CD4-positive, alpha-beta T cell treated with Interleukin-15 for 4 hours (primary cell): ENCODE measurements at places on chromosomes 2 and 18.
A peak's percentile ranks its signal among the peaks of the same experiment; 100 is the strongest.

GRCh38 chr2:127133793-127134192 lies 26.8 kb upstream of the BIN1 start:
- no peak for DNase-seq

DNA sequence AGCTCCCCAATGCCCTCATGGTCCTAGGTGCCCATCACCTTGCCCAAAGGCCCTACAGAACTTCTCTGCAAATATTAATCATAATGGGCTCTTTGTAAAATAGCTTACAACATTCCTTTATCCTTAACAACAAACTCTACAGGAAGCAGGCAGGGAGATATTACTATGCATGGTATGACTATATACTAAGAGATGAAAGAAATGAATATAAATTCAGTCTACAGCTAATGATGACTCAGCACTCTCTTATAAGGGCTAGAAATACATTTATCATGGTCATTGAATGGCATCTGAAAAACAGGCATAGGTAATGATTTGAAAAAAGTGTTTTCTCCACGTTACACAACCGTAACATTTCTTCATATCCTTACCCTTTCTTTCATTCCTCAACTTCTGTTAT lies 254.8 kb upstream of the DSEL start:
- no peak for DNase-seq

DNA sequence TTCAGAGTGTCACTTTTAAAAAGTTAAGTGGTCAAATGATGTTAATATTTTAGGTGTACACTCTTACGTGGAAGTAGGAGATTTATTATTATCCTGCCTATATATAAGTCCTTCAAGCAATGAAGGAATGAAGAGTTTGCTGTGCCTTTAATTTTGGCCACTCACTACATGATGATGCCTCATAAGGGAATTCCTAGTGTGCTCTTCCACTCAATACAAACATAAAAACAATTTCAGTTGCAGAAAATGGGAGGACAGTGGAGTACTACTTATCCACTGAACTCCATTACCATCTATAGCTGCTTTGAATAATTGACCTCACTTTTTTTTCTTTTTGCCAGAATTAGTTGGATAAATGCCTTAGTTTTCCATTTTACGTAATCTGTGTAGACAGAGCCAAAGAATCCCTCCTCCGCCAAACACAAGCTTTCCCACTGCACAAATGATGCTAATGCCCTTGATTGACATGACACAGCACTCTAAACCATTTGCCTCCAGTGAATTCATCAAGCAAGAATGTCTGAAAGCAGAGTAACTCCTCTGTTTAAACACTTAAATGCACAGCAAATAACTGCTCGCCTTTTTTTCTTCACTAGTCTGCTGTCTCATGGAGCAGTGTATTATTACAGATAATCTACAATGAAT lies 751.1 kb upstream of the FANCL start:
- DNase-seq, result no peak

DNA sequence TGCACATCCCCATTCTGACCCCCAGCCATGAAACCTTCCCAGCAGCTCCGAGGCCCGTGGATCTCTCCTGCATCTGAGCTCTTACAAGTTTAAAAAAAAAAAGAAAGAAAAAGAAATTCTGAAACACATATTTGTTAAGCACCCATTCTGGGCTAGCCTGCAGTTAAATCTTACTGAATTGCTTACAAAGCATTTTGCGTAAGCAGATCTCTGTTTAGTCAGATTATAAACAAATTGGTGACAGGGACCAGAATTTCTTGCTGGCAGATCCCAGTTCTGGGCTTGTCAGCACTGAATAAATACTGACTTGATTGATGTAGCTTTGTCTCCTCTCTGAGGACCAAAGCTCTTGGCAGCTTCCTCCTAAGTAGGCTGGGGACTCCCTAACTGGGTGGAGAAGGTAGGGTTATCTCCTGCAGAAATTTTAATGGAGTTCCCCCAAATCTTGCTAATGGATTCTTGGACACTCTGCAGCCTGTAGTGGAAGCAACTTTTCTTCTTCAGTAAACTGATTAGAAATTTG lies 160.9 kb downstream of the MIB1 start:
- DNase-seq, result no peak

- DNase-seq, result peak; percentile 55
Observed at GRCh38 chr18:11995445-11996189, 14.3 kb downstream of the IMPA2 start.

DNA sequence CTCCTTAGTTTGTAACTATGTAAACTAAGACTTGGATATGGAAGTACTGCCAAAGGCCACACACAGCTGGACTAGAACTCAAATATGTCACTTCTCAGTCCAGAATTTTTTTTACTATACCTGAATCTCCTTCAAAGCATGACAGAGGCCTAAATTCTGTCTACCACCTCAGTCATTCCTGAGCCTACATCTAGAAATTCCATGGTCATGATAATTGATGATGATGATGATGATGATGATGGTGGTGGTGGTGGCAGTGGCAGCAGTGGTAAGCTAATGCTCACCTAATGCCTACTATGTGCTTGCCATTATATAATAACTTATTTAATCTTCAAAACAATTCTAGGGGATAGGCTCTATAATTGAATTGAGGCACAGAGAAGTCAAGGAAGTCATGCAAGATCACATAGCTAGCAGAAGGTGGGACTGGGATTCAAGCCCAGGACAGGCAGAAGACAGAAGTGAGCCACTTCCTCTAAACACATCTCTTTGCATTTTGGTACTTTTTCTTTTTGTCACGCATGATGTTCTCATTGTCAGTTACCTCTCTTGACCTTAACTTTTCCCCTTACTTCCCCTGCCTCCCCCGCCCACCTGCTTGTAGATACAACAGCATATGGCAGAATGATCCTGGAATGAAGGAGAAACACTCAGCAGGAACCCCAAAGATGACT lies 539.3 kb downstream of the TNS1 start:
- no peak for DNase-seq

GRCh38 chr2:208266936-208267335 lies 881 bp downstream of the PIKFYVE start:
- no peak for DNase-seq

- DNase-seq, result no peak
Observed at GRCh38 chr2:48433682-48434081, 96.3 kb upstream of the STON1 start.

DNA sequence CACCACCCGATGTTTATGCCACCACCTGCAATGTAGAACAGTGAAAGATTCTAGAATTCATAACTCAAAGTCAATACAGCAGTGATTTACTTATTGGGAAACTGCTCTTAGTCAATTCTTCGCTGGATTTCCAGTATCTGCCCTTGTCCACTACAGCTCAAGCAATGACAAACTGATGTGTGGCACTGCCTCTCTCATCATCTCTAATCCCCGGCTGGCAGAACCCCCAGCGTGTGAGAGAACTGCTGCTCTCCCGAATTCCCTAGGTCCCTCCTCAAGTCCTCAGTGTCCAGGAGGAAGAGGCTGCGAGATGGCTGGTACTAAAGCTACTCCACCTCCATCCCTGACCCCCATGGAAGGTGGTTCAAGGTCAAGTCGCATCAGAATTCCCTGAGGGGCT lies 1.6 kb downstream of the TXNL4A start:
- DNase-seq, result no peak

GRCh38 chr2:218009765-218010139 lies 7.0 kb upstream of the TNS1 start:
- no peak for DNase-seq

GRCh38 chr2:239543702-239544101 lies 142.9 kb upstream of the HDAC4 start:
- no peak for DNase-seq

- DNase-seq, result no peak
Observed at GRCh38 chr2:171669121-171669520, 18.1 kb upstream of the DYNC1I2 start.

GRCh38 chr2:150204451-150204850 lies 283.0 kb downstream of the RND3 start:
- DNase-seq, result no peak

DNA sequence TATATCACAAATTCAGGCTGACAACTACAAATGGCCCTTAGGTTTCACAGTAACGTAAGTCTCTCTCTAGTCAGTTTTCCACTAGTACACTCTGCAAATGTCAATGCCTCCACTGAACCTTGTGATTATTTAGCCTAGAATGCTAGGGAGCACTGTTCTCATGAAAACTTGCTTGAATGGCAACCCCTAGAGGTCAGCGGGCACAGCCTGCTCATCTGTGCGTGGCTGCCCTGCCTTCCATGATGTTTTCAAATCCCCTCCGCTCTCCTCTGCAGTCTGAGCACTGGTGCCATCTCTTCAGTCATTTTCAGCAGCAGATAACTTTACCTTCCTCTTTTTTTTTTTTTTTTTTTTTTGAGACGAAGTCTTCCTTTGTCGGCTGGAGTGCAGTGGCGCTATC lies 84.1 kb upstream of the GULP1 start:
- DNase-seq, result no peak

DNA sequence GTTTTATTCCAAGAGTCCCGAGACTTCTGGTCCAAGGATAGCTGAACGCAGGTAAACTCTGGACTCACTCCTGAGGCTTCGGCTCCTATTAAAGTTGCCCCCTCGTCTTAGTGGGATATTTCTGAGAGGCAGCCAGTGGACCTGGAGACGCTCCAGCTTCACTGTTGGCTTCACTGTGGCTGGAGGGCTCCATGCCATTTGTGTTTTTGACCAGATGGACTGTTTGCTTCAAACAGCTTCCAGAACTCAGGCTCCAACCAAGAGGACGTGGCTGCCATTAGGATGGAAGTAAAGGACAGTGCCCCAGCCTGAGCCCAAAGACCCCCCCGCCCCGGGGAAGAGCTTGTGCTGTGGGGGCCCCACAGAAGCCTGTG lies 94.4 kb upstream of the LDAH start:
- no peak for DNase-seq

DNA sequence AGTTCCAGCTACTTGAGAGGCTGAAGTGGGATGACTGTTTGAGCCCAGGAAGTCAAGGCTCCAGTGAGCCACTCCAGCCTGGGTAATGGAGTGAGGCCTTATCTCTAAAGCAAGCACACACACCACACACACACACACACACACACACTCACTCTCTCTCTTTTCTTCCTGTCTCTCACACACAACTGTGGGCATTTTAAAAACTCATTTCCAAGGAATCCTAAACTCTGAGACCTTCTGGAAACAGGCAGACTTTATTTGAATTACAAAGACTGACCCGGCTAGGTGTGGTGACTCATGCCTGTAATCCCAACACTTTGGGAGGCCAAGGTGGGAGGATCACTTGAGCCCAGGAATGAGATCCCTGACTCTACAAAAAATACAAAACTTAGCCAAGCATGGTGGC lies 21.3 kb downstream of the WDSUB1 start:
- DNase-seq, result no peak

DNA sequence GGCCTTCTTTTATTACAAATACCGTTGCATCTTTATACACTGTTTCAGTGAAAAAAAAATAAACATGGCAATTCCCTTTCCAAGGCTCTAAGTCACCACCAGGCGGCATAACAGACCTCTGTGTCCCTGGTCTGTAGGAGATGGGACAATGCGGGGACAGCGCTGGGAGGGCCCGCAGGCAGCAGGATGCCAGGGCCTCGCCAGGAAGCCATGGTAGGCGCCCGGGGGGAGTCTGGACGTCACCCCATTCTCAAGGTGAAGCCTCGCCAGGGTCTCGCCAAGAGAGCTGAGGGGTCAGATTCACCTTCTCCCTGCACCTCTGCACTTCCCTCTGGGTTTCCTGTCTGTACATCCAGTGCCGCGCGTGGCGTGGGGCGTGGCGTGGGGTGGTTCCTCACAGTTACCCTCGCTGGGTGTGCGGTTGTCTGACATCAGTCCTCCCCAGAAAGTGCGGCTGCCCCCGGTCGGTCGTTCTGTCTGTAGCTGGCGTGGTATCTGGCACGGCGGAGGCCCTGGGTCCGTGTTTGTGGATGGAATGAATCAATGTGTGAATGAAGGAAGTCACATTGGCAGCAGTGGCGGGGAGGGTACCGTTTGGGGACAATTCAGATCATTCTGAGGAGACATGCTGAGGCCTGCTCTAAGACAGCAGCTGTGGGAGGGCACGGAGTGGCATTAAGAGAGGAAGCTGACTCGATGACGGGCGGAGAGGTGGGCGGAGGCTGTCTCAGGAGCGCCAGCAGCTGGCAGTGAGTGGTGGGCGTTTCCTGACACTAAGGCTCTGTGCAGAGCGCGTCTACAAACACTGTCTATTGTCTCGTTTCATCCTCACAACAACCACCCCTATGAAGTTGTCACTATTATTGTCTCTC lies 46.0 kb downstream of the LRRFIP1 start:
- peak; percentile 92 for DNase-seq
